ENCODE measurements at places on chromosomes 2 and 18.

GRCh38 chr2:23427976-23428375 lies 43.0 kb downstream of the KLHL29 start:
- DNase-seq, result no peak

- no peak for DNase-seq
Measured at GRCh38 chr2:173851141-173851641, 114.0 kb downstream of the SP3 start.

- DNase-seq, result peak; percentile 53
Measured at GRCh38 chr18:75074196-75075015, 134.5 kb downstream of the PTGR3 start.

- DNase-seq, result no peak
Measured at GRCh38 chr2:182259629-182260150, 167.1 kb downstream of the PDE1A start.

- DNase-seq, result no peak
Measured at GRCh38 chr2:88828397-88829137, 137.1 kb downstream of the RPIA start.

DNA sequence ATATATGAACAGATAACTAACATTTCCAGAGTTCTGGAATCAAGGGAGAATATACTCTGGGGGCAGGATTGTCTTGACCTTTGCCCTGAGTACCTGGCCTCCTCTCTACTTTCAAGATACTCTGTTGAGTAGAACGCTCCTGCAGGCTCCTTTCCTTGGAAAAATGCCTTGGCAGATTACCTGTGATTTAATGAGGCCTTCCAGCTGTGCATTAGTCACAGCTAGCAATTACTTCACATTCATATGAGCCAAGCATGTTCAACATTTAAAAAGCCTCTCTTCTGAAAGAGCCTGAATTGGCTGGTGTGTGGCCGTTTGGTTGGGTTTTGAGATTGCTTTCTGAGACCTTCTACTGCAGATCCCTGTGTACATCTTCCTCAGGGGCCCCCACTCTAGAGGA lies 142.2 kb downstream of the PLCL1 start:
- no peak for DNase-seq

GRCh38 chr18:74114116-74114515 lies 33.5 kb downstream of the FBXO15 start:
- no peak for DNase-seq

GRCh38 chr2:55986001-55986400 lies 62.4 kb upstream of the EFEMP1 start:
- no peak for DNase-seq

DNA sequence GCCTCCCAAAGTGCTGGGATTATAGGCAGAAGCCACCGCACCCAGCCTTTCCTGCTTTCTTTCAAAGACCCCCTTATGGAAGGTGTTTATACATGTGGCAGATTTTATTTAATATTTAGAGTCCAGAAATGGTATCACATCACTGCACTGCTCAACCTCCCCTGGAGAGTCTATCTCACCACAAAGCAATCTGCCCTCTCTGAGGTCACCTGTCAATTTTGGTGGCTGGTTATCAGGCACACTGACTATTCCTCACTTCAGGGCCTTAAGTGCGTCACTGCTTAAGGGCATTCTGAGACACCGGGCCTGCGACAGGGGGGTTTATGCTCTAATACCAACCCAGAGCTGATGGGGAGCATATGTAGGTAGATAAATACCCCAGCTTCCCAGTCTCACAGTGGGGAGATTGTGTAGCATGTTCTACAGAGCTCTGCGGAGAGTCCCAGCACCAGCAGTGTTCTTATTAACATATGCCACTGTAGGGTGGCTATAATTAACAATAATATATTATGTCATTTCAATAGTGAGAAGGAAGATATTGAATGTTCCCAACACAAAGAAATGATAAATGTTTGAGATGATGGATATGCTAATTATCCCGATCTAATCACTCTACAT lies 42.7 kb upstream of the ZDBF2 start:
- no peak for DNase-seq

DNA sequence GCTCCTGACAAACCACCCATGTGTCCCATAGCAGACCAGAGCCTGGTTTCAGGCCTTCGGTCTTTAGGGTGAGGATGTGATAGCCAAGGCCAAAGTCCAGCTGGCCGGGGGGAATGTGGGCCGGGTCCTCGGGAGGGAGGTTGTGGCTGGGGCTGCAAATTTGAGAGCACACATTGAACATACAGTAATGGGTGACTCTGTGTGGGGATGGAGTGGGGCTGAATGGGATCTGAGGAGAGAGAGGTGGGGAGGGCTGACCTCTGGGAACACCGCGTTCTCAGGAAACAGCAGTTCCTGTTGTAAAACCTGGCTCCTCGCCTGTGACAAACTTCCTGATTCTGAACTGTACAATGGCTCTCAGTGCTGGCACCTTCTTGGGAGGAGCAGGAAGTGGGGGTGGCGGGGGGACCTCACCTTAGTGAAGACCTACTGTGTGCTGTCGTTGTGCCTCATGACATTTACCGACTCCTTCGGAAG lies 48.8 kb downstream of the MCFD2 start:
- no peak for DNase-seq

GRCh38 chr18:76619621-76620315 lies 124.7 kb upstream of the ZNF516 start:
- no peak for DNase-seq

DNA sequence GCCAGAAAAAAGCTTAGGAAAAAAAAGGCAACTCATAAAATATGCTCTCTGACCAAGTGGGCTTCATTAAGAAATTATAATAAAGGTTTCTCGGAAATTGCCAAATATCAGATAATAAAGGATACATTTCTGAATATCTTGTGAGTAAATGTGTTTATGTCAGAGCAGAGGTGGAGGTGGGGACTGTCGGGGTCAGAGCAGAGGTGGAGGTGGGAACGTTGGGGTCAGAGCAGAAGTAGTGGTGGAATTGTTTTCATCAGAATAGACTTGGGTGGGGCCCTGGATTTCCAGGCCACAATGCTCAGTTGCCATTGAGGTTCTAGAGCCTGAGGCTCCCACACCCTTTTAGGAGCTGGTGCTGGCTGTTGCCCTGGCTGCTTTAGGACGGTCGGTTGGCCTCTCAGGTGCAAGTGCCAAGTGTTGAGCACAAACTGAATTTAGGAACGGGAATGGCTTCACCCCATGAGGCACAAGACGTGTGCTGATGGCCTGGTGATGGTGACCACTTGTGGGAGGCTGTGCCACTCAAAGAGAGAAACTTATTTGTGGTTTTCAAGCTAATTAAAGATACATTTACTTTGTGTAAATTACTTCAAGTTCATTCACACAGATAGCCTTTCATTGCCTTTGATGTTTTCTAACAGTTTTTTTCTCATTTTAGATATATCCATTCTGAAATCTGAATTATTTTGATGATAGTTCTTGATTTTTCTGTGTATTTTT lies 131.5 kb downstream of the ATP9B start:
- no peak for DNase-seq

GRCh38 chr2:152537081-152537651 lies 180.1 kb downstream of the PRPF40A start:
- DNase-seq, result no peak

DNA sequence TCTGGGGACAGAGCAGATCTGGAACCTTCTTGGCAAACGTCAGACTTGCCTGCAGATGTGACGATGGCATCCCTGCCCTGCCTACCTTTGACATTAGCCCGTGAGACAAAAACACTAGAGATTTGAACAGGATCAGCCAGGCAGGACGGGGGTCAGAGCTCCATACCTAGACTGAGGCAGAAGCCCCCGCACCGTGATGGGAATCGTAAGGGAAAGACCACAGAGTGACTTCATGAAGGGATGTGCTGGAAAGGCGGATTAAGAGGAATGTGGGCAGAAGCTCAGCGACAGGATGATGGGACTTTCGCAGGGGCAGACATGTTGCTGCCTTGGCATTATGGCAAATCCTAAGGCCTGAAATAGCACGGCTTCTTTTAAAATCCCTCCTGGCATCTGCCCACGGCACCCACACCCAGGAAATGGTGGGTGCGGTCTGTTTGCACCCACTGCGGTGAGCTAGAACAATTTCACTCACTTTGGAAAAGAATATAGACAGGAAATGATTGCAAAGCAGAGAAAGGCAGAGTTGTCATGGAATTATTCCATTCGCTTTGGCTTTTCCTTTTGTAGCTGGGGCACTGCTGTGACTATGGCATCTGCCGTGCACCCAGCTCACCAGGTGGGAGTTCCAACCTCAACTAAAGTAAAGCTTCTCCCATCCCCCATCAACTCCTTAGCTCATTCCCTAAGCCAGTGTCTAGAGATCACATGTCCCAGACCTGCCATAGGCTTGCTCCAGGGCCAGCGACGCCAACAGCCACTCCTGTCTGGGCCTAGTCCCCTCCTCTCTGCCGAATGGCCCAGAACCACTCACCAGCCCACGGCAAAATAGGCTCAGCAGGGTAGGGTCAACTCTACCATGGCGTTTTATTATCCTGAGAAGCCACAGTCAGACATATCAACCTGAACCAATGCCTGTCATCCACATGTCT lies 112.7 kb upstream of the NPAS2 start:
- no peak for DNase-seq

GRCh38 chr2:106142683-106143082 lies 51.4 kb downstream of the UXS1 start:
- DNase-seq, result no peak

- DNase-seq, result no peak
Measured at GRCh38 chr18:3139406-3139805, 80.4 kb downstream of the MYOM1 start.

GRCh38 chr2:212364112-212364985 lies 174.3 kb downstream of the ERBB4 start:
- no peak for DNase-seq

GRCh38 chr2:38720613-38721241 lies 30.4 kb downstream of the SRSF7 start:
- peak; percentile 60 for DNase-seq

GRCh38 chr18:79755496-79756142 lies 42.1 kb upstream of the KCNG2 start:
- DNase-seq, result peak; percentile 55

- DNase-seq, result no peak
Measured at GRCh38 chr18:5451150-5451549, 92.6 kb downstream of the EPB41L3 start.

- no peak for DNase-seq
Measured at GRCh38 chr2:49265471-49265870, 111.2 kb upstream of the FSHR start.

- DNase-seq, result no peak
Measured at GRCh38 chr2:32522770-32523169, 105.1 kb upstream of the TTC27 start.

DNA sequence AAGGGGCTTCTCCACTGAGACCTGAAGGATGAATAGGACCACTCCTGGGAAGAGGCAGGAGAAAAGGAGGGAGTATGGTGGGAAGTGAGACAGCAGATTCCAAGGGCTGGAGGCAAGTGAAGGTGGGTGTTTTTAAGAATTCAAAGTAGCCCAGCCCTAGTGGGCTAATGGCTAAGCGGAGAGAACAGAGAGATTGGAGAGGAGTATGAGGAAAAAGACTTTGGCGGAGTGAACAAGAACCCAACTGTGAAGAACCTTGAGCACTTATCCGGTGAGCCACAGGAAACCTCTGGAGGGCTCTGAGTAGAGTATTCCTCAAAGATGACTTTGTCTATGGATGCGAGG lies 142.6 kb downstream of the COPS8 start:
- no peak for DNase-seq

DNA sequence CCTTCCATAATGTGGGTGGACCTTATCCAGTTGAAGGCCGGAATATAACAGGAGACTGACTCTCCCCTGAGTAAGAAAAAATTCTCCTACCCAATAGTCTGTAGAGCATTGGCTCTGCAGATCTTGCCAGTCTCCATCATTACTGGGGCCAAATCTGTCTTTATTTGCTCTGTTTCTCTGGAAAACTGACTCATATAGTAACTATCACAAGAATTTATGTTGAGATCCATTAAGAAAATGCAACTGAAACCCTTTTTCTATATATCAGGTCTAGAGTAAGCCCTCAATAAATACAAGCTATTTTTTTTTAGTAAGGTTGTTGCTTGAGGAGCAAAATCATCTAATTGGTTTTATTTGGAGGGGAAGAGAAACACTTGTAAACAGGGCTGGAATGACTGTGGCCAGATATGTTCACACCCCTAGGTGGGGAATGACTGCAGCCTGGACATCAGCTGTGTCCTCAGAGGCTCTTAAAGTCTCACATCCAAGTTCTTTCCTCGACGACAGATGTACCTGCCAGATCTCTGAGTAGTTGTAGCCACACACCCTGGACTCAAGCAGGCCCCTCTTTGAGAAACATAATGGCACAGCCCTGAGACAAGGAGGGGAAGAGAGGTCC lies 339.7 kb downstream of the TNS1 start:
- DNase-seq, result no peak

GRCh38 chr2:144467502-144468137 lies 52.3 kb downstream of the ZEB2 start:
- DNase-seq, result no peak

DNA sequence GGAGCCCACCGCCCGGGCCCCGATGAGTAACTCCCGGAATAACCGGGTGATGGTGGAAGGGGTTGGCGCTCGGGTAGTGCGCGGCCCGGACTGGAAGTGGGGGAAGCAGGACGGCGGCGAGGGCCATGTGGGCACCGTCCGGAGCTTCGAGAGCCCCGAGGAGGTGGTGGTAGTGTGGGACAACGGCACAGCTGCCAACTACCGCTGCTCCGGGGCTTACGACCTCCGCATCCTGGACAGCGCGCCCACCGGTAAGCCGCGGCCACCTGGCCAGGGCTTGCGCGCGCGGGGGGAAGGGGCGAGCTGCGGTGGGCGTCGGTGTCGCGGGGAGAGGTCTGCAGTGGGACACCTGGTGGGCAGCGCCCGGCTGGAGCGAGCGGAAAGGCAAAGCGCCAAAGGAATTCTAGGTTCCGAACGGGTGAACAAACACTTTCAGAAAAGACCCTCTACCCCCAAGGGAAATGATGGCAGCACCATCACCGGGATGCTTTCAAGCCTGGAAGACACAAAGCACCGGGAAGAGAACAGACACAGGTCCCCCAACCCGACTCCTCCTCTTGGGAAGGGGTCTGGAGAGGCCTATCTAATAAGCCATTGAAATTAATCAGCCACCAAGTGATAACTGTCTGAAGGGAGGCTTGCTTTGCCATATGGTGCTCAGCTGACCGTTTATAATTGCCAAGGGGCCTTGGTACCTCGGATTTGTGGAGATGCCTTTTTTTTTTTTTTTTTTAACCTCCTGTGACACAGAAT lies 1.1 kb downstream of the MIB1 start:
- DNase-seq, result no peak

- DNase-seq, result no peak
Measured at GRCh38 chr2:11344956-11345677, 681 bp upstream of the ROCK2 start.

DNA sequence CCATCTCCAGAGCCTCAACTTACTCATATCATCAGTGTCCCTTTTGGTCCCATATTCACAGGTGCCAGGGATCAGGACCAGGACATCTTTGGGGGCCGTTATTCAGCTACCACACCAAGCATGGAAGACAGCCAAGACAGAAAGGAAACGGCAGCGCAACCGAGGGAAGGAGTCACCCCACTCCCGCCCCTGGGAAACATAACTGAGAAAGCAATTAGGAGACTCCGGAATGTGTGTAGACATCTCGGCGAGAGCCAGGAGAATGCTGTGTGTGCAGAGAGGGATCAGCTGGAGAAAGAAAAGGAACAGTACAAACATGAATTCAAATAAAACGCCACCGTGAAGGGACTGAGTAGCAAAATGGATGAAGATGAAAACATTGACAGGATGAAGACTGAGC lies 13.4 kb upstream of the BOK start:
- no peak for DNase-seq
